ENCODE measurements at places on chromosomes 16 and 17.

- no peak for DNase-seq
Measured at GRCh38 chr17:4582691-4583090, 1.6 kb upstream of the SMTNL2 start.

DNA sequence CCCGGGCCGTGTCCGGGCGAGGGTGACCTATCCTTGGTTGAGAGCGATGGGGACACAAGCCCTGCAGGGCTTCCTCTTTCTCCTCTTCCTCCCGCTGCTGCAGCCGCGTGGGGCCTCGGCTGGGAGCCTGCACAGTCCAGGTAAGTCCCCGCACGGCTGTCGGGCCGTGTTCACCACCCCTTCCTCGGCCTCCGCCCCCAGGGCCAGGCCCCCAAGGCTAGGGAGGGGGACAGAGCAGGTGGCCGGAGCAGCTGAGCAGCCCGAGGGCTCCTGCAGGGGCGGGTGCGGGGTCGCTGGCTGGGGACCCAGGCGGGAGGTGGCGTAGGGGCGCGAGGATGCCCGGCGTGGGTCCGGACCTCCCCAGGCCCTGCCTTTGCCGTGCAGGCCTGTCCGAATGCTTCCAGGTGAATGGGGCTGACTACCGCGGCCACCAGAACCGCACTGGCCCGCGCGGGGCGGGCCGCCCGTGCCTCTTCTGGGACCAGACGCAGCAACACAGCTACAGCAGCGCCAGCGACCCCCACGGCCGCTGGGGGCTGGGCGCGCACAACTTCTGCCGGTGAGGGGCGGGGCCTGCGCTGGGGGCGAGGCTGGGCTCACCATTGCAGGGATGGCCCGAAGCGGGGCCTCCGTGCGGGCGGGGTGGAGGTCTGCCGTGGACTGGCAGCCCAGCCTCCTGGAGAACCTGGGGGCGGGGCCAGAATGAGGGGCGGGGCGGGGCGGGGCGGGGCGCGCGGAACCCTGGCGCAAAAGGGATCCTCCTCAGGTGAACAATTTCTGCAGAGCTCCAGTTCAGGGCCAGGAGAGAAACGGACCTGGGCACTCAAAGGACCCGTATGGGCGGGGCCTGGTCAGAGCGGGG lies 631 bp downstream of the KREMEN2 start:
- no peak for DNase-seq

GRCh38 chr16:88469615-88470395 lies 16.7 kb downstream of the ZFPM1 start:
- DNase-seq: no peak

DNA sequence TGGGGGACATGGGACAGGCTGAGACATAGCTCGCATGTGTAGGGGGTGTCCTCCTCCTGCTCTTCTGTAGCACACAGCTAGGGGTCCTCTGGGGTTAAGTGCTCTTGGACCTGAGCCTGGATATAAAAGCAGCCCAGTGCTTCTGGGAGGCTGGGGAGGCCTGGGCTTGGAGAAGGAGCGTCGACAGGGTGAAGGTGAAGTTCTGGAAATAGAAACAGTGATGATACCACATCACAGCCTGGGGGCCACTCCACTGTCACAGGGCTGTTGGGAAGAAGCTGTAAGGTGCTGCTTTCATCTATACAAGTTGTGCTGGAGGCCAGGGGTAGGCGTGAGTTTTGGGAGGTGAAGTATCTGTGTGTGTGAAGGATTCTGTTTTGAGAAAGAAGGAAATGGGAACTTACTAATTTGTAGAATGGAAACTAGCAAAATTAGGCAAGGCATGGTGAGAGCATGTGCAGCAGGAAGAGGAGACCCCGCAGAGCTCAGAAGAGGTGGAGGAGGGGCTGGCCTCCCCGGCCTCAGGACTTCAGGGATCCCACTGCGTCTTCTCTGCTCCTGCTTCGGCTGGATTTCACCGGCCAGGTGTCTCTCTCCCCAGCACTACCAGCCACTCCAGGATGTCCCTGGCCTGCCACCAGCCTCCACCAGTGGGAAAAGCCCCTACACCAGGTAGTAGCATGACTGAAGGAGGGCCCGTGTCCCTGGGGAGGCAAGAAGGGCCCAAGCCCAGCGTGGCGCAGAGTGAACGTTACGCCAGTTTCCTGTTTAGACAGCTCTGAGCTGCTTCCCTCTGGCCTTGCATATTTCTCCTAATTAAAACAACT lies 19.4 kb downstream of the PLCG2 start:
- DNase-seq: no peak

DNA sequence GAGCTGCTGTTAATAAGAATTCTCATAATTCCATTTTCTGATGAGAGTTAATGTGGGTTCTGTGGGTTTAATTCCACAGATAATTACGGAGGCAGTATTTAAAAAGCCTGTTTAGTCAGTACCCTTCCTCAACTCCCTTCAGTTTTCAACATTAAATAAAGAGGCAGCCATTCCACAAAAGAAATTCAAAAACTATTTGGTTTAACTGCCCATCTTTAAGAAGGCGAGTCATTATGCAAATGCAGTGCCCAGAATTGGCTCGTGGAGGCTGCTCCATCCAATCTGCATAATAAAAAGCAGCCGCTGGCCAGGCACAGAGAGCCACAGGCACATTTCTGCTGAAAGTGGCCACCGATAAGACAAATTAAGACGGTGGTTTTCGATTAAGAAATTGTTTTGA lies 194.4 kb upstream of the TOX3 start:
- no peak for DNase-seq

DNA sequence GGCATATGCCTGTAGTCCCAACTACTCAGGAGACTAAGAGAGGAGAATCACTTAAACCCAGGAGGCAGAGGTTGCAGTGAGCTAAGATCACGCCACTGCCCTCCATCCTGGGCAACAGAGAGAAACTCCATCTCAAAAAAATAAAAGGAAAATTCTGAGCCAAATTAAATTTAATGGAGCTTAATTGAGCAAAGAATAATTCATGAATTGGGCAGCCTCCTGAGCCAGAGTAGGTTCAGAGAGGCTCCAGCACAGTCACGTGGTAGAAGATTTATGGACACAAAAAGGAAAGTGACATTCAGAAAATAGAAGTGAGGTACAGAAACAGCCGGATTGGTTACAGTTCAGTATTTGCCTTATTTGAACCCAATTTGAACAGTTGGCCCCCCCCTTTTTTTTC lies 10.9 kb downstream of the VPS35L start:
- no peak for DNase-seq

DNA sequence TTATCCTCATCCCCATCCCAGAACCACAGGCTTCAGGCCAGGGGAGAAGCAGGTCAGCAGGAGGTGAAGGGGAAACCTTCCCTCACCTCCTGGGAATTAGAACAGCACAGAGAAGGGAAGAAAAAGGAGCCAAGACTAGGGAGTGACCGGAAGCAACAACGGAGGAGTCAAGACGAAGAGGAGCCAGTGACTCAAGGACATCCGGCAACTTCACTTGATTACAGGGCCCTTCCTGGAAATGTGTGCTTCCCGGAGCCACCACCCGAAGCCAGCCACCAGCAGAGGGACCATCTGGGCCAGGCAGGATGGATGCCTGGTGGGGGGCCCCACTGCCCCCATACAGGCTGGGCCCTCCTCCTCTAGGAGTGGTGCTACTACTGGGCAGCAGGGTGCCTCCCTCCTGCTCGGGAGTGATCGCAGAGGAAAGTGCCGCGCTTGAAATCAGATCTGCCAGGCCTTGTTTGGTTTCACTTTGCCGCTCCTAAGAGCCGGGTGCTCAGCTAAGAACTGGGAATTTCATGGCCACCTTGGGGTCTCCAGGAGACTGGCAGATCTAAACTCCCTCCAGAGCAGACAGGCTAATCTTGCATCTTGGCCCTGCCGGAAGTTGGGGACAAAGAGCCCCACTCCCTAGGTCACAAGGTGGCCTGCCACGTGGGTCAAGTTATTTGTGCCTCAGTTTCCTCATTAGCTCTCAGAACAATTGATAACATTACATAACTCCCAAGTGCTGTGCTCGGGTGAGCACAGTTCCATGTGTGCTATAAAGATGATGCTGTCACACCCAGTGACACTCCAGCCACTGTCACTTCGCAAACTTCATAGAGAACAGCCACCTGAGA lies 6.6 kb downstream of the CDC42EP4 start:
- DNase-seq: no peak

DNA sequence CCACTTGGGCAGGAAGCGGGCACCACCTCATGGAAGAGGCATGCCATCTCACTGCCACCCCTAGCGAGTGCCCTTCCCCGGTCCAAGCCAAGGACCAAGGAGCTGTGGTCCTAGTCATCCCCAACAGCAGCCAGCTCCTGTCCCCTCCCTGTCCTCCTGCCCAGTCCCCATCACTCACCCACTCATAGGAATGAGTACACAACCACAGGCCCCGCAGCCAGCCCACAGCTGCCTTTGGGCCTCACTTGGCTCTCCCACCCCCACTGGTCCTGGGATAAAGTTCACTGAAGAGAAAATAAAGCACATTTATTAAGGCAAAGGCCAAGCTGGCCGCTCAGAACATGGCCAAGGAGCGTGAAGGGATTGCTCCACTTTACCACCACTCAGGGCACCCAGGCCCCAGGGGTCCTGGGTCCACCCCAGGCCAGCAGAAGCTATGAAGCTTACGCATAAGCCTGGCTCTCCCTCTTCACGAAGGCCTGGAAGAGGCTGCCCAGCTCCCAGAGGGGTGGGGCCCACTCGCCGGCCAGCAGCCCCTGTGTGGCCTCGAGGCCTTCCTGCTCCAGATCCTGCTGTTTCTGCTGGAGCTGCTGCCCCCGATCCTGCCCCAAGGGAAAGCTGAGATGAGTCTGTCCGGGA lies 3.6 kb downstream of the SCRN2 start:
- no peak for DNase-seq

DNA sequence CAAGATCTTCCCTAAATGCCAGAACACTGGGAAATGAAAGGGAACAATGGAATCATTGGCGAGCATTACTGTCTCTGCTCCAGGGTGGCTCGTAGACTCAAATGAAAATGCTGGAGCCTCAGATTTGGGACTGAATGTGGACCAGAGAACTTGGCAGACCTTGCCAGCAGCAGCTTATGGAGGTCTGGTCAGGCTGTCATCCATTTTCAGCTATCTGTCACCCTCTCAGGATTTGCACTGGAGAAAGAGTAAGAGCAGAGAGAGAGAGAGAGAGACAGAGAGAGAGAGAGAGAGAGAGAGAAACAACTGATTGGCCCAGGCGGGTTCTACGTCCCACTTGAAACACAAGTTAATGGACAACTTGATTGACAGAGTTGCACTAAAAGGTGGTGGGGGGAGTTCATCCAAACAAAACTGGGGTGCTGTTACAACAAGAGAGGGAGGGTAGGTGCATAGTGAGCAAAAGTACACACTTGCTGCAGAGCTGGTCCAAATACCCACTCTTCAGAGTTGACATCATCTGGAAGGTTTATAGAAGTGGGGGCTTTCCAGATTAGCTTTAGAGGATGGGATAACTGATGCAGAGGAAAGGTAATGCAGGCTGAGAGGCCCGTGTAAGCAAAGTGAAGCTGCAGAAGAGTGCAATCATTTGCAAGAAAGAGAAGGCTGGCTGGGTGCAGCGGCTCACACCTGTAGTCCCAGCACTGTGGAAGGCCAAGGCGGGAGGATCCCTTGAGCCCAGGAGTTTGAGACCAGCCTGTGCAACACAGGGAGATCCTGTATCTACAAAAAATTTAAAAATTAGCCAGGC lies 16.5 kb upstream of the NSMCE1 start:
- no peak for DNase-seq

DNA sequence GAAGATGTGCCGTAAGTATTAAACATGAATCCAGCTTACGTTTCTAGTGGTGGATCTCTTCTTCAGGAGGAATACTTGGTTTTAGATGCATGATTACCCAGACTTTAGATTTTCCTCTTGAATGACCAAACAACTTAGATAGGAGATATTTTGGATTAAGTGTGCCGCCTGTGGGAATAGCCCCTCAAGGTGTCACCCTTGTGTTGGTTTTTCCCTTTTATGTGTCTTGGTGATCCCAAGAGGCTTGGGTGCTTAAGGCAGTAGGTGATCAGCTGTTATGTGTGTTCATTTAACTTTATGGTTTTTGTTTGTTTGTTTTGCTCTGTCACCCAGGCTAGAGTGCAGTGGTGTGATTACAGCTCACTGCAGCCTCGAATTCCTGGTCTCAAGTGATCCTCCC lies 115.1 kb downstream of the PPM1E start:
- no peak for DNase-seq

GRCh38 chr16:62863139-62863538 lies 826.9 kb upstream of the CDH8 start:
- no peak for DNase-seq
